ENCODE measurements at places on chromosomes 6 and 20. TPM values are rescaled to one million over a fixed set of nuclear protein-coding genes. Genes with fewer than 3 reads are reported as not detected.

ESF1 gene
- 17.3 TPM for total RNA-seq

SLC25A27 gene
- total RNA-seq, result 30.7 TPM

ZSCAN23 gene
- total RNA-seq, result 16.2 TPM

- DNase-seq, result no peak
Observed at GRCh38 chr6:144695858-144696533, 410.9 kb downstream of the UTRN start.

GRCh38 chr20:63836458-63837344 lies 5.6 kb upstream of the ZBTB46 start:
- no peak for DNase-seq

GRCh38 chr6:168388641-168389633 lies 52.0 kb upstream of the SMOC2 start:
- DNase-seq, result no peak

GRCh38 chr6:75344455-75344854 lies 59.9 kb upstream of the TMEM30A start:
- no peak for DNase-seq

- DNase-seq, result no peak
Observed at GRCh38 chr20:25061821-25062530, 4.0 kb upstream of the ACSS1 start.

- DNase-seq, result no peak
Observed at GRCh38 chr6:85468326-85468725, 18.4 kb downstream of the NT5E start.

- peak; percentile 40 for DNase-seq
Observed at GRCh38 chr6:56938649-56939191, 16.2 kb upstream of the BEND6 start.

DNA sequence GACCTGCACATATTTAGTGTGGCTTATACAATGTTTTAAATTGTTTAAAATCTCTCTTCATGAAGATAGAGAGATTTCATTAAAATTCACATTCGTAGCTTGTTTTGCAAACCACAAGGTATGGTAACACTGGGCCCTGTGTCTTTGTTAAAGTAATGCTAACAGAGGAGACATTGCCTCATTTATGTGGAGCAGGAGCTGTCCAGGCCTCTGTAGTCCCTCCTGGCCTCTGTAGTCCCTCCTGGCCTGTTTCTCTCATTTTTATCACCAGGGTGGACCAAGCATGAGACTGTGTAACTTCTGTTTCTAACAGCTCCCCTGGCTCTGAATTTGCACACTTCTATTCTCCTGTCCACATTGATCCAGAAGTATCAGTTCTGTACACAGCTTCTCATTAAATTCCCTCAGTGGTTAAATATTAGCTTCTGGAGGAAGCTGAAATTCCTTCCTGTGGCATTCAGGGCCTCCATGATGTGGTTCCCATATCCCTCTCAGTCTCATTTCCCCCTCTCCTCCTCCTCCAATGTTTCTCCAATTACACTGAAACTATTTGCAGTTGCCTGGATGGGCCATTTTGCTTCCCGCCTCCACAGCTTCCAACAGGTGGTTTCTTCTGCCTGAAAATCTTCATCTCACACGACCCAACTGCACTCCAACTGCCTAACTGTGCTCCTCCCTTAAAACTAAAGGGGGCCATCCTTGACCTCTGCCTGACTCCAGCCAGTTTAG lies 340.4 kb downstream of the SYNE1 start:
- DNase-seq, result no peak

GRCh38 chr20:54820392-54820791 lies 345.0 kb downstream of the DOK5 start:
- no peak for DNase-seq

DNA sequence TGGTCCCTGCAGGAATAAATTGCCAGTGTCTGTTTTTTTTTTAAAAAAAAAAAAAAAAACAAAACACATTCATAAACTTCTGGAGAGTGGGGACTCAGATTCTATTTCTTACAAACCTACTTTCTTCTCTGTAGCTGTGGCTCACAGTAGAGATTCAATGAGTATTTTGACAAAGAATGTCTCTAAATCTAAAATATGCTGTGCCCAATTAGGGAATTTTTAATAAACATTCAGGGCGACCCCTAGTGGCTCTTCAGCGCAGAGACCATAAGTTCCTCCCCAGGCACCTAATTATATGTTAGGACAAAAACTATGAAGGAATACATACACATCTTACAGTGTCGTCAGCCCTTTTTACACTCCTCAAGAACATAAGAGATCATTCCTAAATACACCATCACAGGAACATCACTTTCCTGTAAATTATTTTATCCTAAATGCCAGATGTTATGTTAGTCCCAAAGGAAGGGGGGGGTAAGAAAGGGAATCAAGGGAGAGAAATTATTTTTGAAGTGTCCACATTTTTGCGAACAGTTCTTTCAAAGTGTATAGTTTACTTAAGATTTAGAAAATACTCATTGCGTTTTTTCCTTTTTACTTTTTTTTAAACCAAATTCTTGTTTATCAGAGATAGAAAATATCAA lies 21.8 kb upstream of the NAA20 start:
- DNase-seq, result no peak

GRCh38 chr6:42694586-42694985 lies 27.8 kb downstream of the PRPH2 start:
- DNase-seq, result no peak

- no peak for DNase-seq
Observed at GRCh38 chr6:44258325-44258863, 1.1 kb upstream of the SLC35B2 start.

GRCh38 chr20:5279661-5280060 lies 37.1 kb downstream of the PROKR2 start:
- DNase-seq, result no peak

- no peak for DNase-seq
Observed at GRCh38 chr6:16334671-16335070, 96.3 kb downstream of the GMPR start.

DNA sequence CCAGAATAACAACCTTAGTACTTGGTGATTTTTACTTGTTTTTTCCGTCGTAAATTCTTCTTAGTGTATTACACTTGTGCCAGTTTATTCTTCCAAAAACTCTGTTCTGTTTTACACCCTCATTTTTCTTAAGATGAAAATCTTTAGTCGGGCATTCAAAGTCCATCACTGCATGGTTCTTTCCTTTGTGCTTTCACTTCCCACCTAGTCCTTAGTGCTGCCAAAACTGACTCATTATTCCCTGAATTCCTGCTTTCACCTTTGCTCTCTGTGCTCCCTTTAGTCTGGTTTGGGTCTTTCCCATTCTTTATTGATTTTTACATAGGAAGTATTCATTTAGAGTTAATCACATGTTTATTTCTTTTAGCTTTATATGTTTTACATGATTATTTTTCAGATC lies 3.3 kb downstream of the TRMT11 start:
- DNase-seq, result no peak
